ENCODE measurements at places on chromosomes 12 and 14. TPM values are rescaled to one million over a fixed set of nuclear protein-coding genes. Genes with fewer than 3 reads are reported as not detected.

The C12orf54 gene
- total RNA-seq = not detected

The NR1H4 gene
- not detected for total RNA-seq

The RPS6KL1 gene
- 5.9 TPM for total RNA-seq

The EMP1 gene
- total RNA-seq = 16.3 TPM

The PTGR2 gene
- total RNA-seq = 0.71 TPM

The TC2N gene
- 264 TPM for total RNA-seq

The CDH24 gene
- total RNA-seq = 2.2 TPM

The SDR9C7 gene
- not detected for total RNA-seq

The NCOR2 gene
- total RNA-seq = 108 TPM

The NGB gene
- total RNA-seq = not detected

The NOXRED1 gene
- total RNA-seq = 0.17 TPM

The CD69 gene
- 106 TPM for total RNA-seq

The MIPOL1 gene
- total RNA-seq = 0.02 TPM

The ACOT4 gene
- 0.61 TPM for total RNA-seq

The STRAP gene
- total RNA-seq = 88.4 TPM

The SLC38A4 gene
- not detected for total RNA-seq

The RNASE3 gene
- not detected for total RNA-seq

The KCNJ8 gene
- total RNA-seq = not detected

The KLRC3 gene
- not detected for total RNA-seq

The ZDHHC22 gene
- not detected for total RNA-seq

The SSTR1 gene
- total RNA-seq = not detected

The C1QL4 gene
- not detected for total RNA-seq

The CLEC6A gene
- total RNA-seq = not detected

The KERA gene
- not detected for total RNA-seq

The SLC25A47 gene
- total RNA-seq = not detected

The LHX5 gene
- total RNA-seq = not detected

The KCNMB4 gene
- 0.15 TPM for total RNA-seq

The CAND1 gene
- total RNA-seq = 153 TPM

The MIP gene
- total RNA-seq = not detected

The NTS gene
- total RNA-seq = not detected

The P2RX2 gene
- not detected for total RNA-seq

The FAM181A gene
- not detected for total RNA-seq

The HPD gene
- not detected for total RNA-seq

The KRT85 gene
- total RNA-seq = not detected

The GDF3 gene
- total RNA-seq = not detected

The TTC9 gene
- total RNA-seq = 12.5 TPM

The FGD6 gene
- total RNA-seq = 1.0 TPM

The SIX6 gene
- total RNA-seq = not detected

The DPPA3 gene
- not detected for total RNA-seq

The OR11H6 gene
- total RNA-seq = not detected

The TCP11L2 gene
- 19.8 TPM for total RNA-seq

The RPGRIP1 gene
- not detected for total RNA-seq

The WNT5B gene
- 4.7 TPM for total RNA-seq

The PSMB5 gene
- total RNA-seq = 73.1 TPM

The CCDC177 gene
- not detected for total RNA-seq

The ACRBP gene
- 1.5 TPM for total RNA-seq

The CCDC85C gene
- total RNA-seq = 9.8 TPM

Data from T-helper 1 cell treated with Interleukin-12 subunit alpha and Interleukin-12 subunit beta and Interleukin-4 antibody, amounts not matched to agents 30 ng/mL and 1 ng/mL, for 36 hours (primary cell).